ENCODE measurements at places on chromosomes 3 and 15.

- no peak for DNase-seq
Measured at GRCh38 chr3:71008350-71008935, 575.1 kb downstream of the FOXP1 start.

GRCh38 chr3:14929310-14930074, 17.9 kb upstream of the NR2C2 start:
- DNase-seq, result no peak

GRCh38 chr3:57696801-57697321, 4.0 kb upstream of the DENND6A start:
- no peak for DNase-seq

DNA sequence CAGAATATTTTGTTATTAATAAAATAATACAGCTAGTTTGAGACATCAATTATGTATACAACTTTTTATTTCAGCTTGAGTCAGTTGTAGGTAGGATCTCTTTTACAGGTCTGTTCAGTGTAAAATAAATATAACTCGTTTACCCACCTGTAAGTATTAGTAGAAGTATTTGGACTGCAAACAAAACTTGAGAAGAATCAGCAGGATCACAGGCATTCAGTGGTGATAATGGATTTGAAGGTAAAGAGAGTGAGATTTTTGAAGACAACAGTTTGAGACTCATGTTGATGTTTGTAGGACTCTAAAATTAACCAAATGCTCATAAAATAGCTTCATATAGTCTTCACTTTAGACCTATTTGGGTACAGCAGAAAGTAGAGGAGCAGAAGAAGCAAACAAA, 35.5 kb upstream of the CCNB2 start:
- no peak for DNase-seq

GRCh38 chr3:31620656-31621055, 87.9 kb downstream of the STT3B start:
- DNase-seq, result no peak

- no peak for DNase-seq
Measured at GRCh38 chr3:52147804-52148203, 6.4 kb downstream of the POC1A start.

DNA sequence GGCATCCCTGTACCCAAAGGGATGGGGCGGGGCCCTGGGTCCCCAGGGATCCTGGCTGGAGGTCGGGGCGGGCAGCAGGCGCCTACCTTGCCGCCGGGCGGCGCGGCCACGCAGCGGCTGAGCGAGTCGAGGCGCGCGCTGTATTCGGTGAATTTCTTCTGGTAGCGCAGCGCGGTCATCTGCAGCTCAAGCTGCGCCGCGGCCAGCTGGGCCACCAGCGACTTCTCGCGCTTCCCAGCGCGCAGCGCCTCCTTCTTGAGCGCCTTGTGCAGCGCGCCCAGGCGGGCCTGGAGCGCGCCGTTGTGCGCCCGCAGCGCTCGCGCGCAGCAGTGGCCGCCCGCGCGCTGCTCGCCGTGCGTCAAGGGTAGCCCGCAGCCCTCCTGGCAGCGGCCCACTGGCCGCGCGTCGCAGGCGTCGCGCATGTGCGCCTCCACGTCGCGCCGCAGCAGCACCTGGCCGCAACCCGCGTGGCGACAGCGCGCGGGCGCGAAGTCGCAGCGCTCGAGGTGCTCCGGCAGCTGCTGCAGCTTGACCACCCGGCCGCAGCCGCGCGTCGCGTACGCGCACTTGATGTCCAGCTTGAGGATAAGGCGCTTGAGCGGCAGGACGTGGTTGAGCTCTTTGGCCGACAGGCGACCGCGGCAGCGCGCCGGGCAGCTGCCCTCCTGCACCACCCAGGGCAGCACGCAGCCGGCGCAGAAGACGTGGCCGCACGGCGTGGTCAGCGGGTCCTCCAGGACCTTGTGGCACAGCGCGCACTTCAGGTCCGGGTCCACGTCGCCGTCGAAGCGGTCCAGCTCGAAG, 522 bp downstream of the PDZRN3 start:
- DNase-seq, result no peak

GRCh38 chr15:64583983-64584382, 123.6 kb downstream of the ZNF609 start:
- DNase-seq, result no peak

DNA sequence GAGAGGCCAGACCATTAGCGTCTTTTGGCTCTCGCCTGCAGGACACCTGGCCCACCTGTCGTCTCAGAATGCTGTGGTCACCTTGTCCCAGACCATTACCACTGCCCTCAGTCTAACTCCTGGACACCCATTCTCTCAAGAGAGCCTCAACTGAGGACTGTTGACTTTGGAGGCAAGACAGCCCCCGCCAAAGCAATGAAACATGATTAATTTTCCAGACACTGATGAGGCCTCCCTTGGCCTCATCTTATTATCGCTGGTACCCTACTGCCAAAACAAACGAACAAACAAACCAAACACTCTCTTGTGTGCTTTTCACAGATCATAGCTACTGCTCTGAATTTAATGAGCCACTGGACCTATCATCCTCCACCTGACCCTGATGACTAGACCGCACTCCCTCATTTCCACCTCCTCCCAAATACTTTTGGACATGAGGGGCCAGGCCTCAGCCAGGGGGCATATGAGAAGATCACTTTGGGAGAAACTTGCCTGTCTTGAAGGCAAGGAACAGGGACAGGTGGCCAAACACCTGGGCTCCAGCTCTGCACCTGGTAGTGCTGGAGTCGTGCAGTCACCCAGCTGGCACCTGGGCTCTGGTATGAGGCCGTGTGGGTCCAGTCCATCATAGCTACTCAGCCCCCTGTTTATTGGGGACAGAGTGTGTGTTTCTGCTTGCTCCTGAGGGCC, 27.6 kb downstream of the ALS2CL start:
- DNase-seq, result no peak

DNA sequence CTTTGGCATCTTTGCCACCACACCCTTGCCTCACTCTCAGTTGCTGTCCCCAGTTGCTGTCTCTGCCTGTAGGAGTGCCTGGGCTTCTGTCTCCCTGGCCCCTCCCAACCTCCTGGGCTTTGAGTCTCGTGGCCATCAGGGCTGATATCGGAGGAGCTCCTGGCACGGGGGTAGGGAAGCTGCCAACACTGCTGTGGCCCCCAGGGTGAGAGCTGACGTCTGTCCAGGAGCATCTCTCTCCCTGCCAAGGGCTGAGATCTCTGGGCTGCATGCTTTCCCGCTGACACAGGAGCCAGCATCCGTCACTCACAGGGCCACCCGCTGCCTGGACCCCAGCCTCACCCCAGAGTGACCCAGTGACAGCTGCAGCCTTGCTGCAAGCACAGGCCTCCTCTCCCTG, 47.4 kb downstream of the EXOG start:
- DNase-seq, result no peak

DNA sequence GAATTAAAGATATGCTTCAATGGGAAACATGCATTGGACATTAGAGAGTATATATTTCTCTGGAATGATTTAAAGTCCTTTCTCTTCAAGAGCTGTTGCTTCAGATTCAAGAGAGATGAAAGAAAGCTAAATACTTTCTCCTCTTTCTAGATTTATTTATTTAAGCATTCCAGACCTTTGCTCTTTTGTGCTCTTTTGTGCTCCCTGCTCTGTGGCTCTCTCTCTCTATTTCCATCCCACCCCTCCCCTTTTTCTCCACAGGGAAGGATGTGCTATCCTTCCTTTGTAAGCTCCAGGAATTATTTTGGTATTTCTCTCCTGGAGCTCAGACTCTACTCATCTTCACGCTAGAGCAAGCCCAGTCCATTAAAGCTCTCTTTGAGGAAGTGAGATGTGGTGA, 871.9 kb upstream of the GBE1 start:
- DNase-seq, result no peak

DNA sequence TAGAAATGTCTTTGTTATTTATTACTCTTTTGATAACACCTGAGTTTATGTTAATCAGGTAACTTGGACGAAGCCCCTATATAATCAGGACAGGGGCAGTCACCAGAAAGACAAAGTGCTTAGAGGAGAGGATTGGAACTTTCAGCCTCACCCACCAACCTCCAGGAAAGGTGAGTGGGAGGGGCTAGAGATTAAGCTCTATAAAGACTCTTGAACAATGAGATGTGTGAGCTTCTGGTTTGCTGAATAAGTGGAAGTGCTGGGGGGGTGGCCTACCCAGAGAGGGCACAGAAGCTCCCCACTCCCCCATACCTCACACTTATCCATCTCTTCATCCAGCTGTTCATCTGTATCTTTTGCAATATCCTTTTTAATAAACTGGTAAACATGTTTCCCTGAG, 73.9 kb downstream of the TTBK2 start:
- DNase-seq, result no peak

- DNase-seq, result no peak
Measured at GRCh38 chr3:29453284-29454001, 172.6 kb downstream of the RBMS3 start.

GRCh38 chr15:57591822-57592367, at the start of gene MYZAP:
Gene MYZAP, plus strand, starts transcription at chr15:57591904. Its CDS starts 131 bp downstream, at chr15:57592035.
- no peak for DNase-seq

- no peak for DNase-seq
Measured at GRCh38 chr3:160280836-160281235, 55.6 kb downstream of the C3orf80 start.

DNA sequence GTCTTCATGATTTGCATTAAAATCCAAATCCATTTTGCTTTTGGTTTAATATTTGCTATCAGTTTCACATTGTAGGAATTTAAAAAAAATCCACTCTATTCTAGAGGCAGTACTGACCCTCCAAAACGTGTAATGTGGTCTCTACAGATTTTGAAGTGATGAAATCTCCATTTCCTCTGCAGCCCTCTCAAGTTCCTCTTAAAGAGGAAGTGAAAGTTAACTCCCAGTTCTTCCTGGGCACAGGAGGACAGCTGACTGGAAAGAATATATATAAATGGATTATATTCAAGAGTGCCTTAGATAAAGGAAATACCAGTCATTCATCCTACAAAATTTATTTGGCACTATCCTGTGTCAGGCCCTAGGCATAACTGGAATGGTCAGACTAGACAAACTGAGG, 83.5 kb upstream of the PLCL2 start:
- no peak for DNase-seq

DNA sequence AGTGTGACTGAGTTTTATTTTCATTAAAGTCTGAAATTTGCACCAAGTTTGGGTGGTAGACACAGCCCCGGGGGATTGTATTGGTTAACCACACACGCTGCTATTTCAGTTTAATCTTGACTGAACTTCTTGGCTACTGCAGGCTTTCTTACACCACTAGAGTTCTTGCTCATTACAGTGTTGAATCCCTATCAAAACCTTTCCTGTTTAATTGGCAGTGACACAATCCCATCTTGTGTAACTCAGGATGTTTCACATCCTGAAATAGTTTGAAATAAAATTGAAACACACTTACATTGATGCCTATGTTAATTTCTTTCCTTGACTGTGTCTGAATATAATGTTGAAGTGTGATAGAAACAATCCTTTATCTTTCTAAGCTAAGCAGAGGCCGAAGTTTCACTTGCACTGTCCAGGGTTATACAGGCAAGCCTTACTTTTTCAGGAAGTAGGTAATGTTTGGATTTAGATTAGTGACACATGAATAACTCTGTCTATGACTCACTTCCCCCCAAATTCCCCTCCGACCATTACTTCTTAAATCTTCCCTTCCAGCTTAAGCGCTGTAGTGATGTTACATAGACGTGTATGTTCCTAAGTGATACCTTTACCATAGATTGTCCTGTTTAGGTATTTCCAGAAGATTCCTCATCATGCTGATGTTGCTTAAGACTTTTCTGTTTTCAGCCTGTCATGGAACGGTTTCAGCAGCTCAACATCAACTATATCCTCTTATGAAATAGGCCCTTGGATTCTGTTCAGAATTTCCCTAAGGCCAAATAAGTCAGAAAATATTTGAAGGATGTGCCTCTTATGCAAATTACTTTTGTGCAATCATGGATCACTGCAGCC, 16.8 kb downstream of the ATG7 start:
- DNase-seq, result no peak

GRCh38 chr3:142930463-142930862, 33.0 kb downstream of the PAQR9 start:
- no peak for DNase-seq

DNA sequence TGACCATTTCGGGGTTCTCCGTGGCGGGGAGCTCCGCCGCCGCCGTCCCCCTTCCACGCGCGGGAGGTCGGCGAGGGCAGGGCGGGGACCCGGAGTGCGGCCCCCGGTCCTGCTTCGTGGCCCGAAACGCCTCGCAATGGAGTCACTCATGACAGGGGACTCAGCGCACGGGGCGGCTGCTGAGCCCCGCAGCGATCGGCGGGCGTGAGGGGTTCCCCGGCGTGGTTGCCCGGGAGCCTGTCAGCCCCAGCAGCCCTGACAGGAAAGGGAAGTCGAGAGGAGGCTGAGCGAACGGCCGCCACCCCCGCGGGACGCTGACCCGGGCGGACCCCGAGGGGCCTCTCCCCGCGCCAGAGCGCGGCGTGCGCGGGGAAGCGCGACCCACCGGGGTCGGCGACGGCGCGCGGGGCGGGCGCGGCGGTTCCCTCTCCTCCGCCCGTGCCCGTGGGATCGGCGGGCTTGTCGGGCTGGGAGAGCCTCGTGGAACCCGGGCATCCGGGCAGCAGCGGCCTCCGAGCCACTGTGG, 564 bp upstream of the PIGZ start:
- DNase-seq, result no peak

- no peak for DNase-seq
Measured at GRCh38 chr3:35832140-35832571, 192.8 kb downstream of the ARPP21 start.

GRCh38 chr15:69232144-69232543, 66.6 kb upstream of the PAQR5 start:
- DNase-seq, result no peak

GRCh38 chr3:40843208-40843624, 318.5 kb downstream of the ZNF621 start:
- no peak for DNase-seq

GRCh38 chr3:50542177-50543034, 25.1 kb downstream of the C3orf18 start:
- DNase-seq, result peak; percentile 45

DNA sequence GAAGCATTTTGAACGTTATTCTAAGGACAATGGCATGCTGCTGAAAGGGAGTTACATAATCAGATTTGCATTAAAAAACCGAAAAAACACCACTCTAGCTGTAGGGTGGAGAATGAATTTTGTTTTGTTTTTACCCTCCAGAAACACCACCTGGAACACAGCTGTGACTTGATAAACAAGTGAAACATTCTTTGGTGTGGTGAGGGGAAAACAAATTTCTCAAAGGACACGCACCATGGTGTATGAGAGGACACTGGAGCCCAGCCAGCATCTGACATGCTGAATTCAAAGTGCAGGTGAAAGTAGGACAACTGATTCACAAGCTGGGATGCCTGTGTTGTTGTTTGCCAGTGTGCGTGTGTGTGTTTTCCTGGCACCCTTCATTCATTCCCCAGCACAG, 554.5 kb upstream of the TBL1XR1 start:
- DNase-seq, result no peak

DNA sequence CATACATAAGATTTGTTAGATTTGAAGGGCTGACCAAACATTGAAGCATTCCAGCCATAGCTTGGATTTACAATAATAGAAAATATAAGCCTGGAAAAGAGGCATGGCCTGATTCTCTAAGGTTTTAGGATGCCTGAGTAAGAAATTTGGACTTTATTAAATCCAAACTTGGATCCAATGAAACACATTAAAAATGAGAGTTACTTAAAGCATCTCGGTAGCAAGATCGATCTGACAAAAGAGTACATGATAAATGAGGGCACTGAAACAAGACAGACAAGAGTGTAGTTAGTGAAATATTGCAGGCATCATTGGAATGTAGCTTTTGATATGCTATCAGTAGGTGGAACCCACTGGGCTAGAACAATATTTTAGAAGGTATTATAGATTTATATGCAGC, 855.7 kb upstream of the DPPA4 start:
- no peak for DNase-seq
